ENCODE measurements at places on chromosomes 12 and 14.

- no peak for DNase-seq
Measured at GRCh38 chr14:48373981-48374380, 698.6 kb upstream of the MDGA2 start.

- DNase-seq: no peak
Measured at GRCh38 chr12:25787701-25788100, 170.8 kb upstream of the RASSF8 start.

GRCh38 chr12:113770389-113770865 lies 195.7 kb downstream of the RBM19 start:
- DNase-seq: no peak

DNA sequence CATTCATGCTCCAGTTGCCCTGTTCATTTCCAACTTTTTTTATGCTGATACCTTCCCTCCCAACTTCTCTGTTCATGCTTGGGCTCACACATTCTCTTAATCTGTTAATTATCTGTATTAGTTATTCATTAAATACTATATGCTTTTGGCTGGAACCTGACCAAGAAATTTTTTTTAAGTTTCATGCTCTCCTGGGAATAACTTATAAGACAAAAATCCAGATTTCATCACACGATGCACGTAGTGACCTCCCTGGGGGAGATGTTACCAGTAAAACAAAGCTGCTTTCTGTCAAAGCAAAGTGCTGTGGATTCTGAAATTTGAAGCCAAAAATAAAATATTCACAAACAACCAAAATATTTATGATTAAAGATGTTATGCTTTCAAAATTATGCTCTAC lies 215.0 kb upstream of the USP15 start:
- DNase-seq: no peak

DNA sequence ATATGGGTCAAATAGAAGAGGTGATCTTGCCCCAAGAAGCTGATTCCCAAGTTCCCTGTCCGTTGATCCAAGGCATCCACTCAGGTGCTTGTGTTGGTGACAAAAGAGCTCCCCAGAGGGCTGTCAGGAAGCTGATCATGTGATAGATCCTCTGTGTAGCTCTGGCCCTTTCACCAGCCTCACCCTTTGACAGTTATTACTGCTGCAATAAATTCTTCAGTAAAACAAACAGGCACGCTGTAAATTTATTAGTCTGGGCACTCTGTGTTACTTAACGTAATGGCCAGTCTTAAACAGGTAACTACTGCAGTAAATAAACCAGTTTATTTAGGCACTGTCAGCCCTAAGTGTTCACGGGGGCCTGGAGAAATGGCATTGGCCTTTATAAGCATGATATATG lies 473.9 kb downstream of the BCL11B start:
- no peak for DNase-seq

DNA sequence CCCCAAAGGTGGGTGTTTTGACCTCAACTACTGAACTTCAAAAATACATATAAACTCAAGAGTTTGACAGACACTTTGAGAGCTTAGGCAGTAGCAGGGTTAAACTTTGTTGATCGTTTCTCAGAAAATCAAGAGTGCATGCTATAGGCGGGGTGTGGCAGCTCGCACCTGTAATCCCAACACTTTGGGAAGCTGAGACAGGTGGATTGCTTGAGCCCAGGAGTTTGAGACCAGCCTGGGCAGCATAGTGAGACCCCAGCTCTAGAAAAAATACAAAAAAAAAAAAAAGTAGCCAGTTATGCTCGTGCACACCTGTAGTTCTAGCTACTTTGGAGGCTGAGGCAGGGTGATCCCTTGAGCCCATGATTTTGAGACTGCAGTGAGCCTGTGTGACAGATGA lies 12.3 kb downstream of the NANOG start:
- DNase-seq: no peak

DNA sequence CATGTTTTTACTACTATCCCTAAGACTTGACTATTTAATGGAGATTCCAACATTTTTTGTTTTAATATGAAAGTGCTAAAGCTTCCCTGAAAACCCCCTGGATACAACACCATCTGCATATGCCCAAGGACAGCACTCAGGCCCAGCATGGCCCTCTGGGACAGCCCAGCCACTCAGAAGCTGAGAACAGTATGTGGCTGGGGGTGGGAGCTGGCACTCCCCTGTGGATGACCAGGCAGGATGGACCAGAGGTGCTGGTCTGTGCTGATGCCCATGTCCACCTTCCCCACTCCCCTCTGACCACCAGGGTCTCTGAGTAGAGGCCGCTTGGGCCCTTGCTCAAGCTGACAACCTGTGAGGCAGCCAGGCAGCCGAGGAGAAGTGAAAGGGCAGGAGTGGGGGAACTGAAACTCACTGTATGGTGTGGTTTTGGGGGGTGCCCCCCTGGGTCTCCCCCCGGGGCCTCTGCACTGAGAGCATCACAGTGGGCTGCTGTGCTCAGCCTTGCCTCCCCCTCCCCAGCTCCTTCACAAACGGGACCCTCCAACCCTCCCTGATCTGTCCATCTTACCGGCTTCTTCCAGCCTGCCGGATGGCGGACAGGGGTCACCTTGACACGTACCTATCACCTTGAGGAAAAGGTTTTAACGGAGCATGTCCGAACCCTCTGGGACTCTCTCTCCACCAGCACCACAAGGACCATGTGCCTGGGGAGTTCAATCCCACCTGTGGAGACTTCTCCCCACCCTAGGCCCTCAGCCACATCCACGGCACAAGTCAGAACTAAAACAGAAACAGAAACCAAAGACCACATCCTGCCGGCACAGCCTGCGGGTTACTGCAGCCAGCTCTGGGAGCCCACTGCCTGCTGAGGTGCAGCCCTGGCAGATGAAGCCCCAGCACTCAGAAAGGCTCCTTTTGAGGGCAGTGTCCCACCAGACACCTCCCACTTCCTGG lies at the start of gene TMEM229B:
TMEM229B (minus strand) TSS at position 785 of the 957 bp plus-strand sequence. CDS start 14,798 bp downstream, outside the sequence.
- peak; percentile 71 for DNase-seq

DNA sequence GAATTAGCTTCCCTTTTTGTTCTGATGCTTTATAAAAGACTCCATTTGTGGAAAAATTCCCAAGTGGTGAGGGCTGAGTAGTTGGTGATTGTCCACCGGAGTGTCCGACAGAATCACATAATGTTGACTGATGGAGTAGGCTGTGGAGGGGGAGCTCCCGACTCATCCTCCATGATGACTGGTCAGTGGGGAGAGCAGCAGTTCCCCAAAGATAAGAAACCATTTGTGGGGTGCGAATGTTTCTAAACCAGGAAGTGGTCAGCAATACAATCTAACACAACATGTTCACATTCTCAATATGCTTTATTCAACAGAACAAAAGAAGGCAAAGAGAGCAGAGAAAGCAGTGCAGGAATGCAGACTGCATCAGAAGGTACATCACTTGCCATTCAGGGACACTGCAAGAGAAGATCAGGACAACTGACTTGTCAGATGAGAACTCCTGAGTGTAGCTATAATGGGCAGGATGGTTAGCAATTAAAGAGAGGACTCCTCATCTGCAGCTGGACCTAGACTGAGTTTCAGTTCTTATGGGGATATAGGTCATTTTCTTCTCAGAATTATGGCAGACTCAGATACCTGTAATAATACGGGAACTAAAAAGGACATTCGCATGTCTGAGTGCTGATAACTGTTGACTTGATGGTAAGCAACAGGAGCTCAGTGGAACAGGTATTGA lies 5.4 kb downstream of the KRT6B start:
- no peak for DNase-seq

Data from activated effector memory CD4-positive, alpha-beta T cell treated with Interleukin-2 at 50 U/mL for 16 hours (primary cell).